ENCODE measurements at places on chromosomes 2 and 18. TPM values are rescaled to one million over a fixed set of nuclear protein-coding genes. Genes with fewer than 3 reads are reported as not detected.

DNA sequence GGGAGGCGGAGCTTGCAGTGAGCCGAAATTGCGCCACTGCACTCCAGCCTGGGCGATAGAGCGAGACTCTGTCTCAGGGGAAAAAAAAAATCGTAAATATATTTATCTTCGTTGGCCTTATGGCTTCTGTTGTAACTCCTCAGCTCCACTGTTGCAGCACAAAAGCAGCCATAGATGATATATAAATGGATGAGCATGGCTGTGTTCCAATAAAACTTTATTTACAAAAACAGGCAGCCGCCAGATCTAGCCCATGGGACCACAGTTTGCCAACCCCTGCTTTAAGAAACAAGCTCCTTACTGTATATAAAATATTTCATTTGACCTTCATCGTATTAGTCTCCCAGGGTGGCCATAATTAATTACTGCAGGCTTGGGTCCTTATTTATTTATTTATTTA, 20.1 kb downstream of the ST8SIA3 start:
- no peak for DNase-seq

GRCh38 chr18:55302167-55302833, 285.7 kb downstream of the TCF4 start:
- DNase-seq, result no peak

- no peak for DNase-seq
These were observed 6.7 kb downstream of the LMAN1 start for GRCh38 chr18:59352250-59352855.

- DNase-seq, result no peak
These were observed 1.5 kb downstream of the MFSD6 start for GRCh38 chr2:190409616-190410015.

RSAD2 gene
- total RNA-seq, result 2.4 TPM

DNA sequence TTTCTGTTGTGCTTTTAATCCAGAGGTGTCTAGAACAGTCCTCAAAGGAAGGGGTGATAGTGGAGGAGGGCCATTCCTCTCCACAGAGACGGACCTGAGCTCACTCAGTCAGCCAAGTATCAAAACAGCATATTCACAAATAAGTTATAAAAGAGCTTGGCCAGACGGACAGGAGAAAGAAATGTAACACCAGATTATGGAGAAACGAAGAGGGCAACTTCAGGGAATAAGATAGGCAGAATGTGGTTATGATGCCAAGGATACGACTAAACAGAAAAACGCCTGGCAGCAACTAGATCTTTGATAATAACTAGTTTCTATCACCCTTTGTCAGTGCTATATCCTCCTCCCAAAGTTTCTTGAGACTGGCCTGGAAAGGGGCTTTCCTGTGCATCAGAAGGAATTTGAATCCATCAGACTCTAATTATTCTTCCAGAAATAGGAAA, 42.5 kb downstream of the MAP4K3 start:
- no peak for DNase-seq
